ENCODE measurements at places on chromosomes 11 and 22.

DNA sequence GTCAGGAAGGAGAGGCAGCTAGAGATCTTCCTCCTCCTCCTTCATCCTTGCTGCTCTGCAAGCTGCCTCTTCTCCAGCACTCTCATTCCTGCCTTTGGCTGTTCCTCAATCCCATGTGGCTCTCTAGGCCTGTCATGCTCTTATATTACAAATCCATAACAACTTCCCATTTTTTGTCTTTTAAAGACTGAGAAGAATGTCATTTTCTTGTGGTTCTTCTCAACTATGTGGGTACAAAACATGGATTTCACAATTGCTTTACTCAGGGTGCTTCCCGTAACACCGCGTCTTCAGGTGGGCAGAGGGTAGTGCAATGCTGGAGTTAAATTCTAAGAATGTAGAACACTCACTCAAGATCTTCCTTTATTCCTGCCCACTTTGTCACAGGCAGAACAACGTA lies 6.8 kb upstream of the CAT start:
- no peak for DNase-seq

- DNase-seq, result no peak
These were observed 224.6 kb upstream of the NTM start for GRCh38 chr11:131145791-131146190.

DNA sequence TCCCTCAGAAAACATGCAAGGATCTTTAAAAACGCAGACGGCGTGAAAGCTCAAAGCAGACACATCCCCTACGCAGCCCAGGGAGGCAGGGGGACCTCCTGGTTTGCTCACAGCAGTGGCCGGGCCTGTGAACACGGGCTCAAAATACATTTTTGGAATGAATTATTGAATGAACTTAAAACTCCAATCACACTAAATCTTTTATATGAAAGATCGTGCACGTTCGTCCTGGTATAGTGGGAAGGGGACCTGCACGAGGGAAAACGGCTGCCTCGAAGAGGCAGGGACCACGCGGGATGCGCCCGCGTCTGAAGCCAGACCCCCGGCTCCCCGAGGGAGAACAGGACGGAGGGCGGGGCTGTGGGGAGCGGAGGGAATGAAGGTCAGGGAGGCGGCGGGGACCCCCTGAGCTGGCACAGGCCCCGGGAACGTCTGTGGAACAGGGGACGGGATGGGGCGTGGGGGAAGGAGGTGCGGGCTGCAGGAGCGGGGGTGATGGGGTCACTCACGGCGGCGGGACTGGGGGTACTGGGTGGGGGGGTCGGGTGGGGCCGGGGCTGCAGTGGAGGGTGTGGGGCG lies 1.3 kb upstream of the PANX2 start:
- DNase-seq, result no peak

- no peak for DNase-seq
These were observed 4.5 kb downstream of the CNTF start for GRCh38 chr11:58626934-58627483.
